ENCODE measurements at places on chromosomes 11 and 22. TPM values are rescaled to one million over a fixed set of nuclear protein-coding genes. Genes with fewer than 3 reads are reported as not detected.

GALNT18 gene
- 7.7 TPM for polyA plus RNA-seq

RBFOX2 gene
- 0.22 TPM for polyA plus RNA-seq

CARD10 gene
- polyA plus RNA-seq, result not detected

TREH gene
- not detected for polyA plus RNA-seq

TRIM51 gene
- not detected for polyA plus RNA-seq
